ENCODE measurements at places on chromosomes 2 and 18. TPM values are rescaled to one million over a fixed set of nuclear protein-coding genes. Genes with fewer than 3 reads are reported as not detected.
A peak's percentile ranks its signal among the peaks of the same experiment; 100 is the strongest.

DNA sequence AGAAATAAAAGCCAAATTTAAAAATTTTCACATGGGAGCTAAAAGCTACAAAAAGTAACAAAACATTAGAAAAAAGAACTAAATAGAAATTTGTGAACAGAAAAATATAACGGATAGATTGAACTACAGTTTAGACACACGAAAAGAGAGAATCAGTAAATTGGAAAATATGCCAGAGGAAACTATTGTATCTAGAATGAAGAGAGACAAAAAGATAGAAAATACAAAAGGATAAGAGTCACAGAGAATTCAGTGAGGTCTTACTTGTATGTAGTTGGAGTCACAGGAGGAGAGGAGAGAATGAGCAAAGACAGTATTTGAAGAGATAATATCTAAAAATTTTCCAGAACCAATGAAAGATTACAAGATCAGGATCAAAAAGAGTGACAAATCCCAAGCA lies 11.3 kb upstream of the MCFD2 start:
- H3K27ac ChIP-seq: no peak overlapping the region
- no peaks in the 10 kb centered on the region for H3K27me3 ChIP-seq
- H3K36me3 ChIP-seq: peaks cover 10% of the 10 kb centered on the region
- DNase-seq: no peak
- no peak overlapping the region for H3K4me3 ChIP-seq

GRCh38 chr2:134011936-134012586 lies 241.8 kb upstream of the MGAT5 start:
- no peak overlapping the region for H3K27ac ChIP-seq
- no peak for DNase-seq
- H3K4me1 ChIP-seq: peaks cover 12% of the 10 kb centered on the region
- H3K4me3 ChIP-seq: no peak overlapping the region
- no peaks in the 10 kb centered on the region for H3K36me3 ChIP-seq

DNA sequence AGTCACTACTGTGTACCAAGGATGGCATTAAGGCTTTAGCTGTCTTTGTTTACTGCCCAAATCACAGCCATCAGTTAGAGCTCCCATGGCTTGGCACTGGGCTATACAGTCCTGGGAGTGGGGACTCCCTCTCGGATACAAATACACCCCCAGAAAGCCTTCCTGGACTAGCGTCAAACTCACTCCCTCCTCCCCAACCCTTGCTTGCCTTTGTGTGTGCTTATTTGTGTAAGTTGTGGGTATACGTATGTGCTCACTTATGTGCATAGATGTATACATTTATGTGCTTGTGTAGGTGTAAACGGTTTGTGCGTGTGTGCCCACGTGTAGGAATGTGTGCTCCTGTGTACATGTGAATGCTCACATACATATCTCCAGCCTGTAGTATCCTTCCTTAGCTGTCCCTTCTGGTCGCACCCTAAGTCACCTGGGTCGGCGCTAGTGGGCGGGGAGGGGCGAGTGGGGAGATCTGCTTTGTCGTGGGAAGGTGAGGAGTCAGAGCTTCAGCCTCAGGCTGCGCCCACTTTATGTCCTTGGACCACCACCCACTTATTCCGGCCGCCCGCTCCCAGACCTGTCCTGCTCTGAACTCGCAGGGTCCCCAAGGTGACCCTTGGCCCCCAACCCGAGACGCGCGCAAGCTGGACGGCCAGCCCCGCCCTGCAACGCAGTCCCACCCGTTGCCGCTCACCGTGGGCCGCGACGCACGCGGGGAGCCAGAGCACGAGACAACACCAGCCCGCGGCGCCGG lies 461 bp downstream of the PRADC1 start:
- no peaks in the 10 kb centered on the region for H3K27me3 ChIP-seq
- peak overlapping the region; percentile 95 for H3K27ac ChIP-seq
- peaks cover 1% of the 10 kb centered on the region for H3K36me3 ChIP-seq
- no peak for DNase-seq
- peaks cover 32% of the 10 kb centered on the region for H3K4me1 ChIP-seq
- H3K4me3 ChIP-seq: peak overlapping the region; percentile 96

ALPP gene
- not detected for total RNA-seq

DNA sequence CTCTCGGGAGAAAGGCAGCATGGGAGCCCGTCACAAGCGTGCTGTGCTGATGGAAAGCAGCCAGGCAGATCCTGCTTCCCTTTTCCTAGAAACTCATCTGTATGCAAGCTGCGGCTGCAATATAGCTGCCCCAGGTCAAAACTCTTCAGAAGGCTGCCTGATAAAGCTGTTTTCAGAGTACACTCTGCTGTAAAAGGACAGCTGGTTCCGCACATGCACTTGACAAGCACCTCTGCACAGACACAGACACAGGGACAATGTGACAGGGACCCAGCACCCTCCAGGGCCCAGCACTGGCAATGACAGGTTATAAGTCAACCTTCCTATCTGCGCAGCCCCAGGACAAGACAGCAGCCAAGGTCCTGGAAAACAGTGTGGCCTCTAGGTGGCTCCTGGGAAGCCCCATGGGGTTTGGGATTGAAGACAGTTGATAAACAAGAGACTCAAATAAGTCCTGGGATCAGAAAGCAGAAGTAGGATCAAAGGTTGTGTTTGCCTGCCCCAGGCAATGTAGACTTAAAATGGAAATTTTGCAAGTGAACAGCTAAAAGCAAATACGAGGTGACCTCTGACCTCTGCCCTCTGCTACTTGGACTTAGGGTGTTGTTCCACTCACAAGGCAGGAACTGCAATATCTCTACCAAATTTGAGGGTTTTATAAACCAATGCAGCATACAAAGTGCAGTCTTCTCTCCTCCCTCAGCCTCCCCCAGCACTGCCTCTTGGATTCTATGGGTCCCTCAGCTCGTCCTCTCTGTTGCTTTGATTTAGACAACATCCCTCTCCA lies 16.9 kb downstream of the SLC66A2 start:
- H3K27me3 ChIP-seq: no peaks in the 10 kb centered on the region
- no peak overlapping the region for H3K4me3 ChIP-seq
- DNase-seq: peak; percentile 51
- no peak overlapping the region for H3K27ac ChIP-seq
- H3K36me3 ChIP-seq: peaks cover 46% of the 10 kb centered on the region

GRCh38 chr2:19932928-19933327 lies 31.1 kb upstream of the TTC32 start:
- no peaks in the 10 kb centered on the region for H3K27me3 ChIP-seq
- peak overlapping the region; percentile 4 for H3K4me3 ChIP-seq
- peak overlapping the region; percentile 30 for H3K27ac ChIP-seq

GRCh38 chr2:8520791-8521344 lies 161.0 kb upstream of the ID2 start:
- H3K27ac ChIP-seq: no peak overlapping the region
- no peak overlapping the region for H3K4me3 ChIP-seq
- H3K36me3 ChIP-seq: no peaks in the 10 kb centered on the region
- H3K27me3 ChIP-seq: peaks cover 7% of the 10 kb centered on the region
